ENCODE measurements at places on chromosomes 5 and 9.

DNA sequence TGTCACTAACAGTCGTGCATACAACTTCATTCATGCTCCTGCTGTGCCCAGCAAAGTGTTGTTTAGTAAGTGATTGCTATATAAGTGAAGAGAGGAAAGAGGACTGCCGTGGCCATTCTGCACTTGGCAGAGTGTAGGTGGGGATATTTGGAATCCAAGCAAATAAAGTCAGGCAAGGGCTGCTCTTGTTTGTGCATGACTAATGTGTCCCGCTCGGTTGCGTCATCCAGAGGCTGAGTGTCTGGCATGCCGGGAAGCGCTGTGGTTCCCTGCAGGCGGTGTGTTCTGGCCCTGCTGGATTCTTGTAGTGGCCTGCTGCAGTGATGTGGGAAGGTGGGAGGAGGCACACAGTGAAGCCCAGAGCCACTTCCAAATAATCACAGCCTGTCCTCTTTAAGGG, 136.9 kb upstream of the ANKH start:
- DNase-seq: no peak

DNA sequence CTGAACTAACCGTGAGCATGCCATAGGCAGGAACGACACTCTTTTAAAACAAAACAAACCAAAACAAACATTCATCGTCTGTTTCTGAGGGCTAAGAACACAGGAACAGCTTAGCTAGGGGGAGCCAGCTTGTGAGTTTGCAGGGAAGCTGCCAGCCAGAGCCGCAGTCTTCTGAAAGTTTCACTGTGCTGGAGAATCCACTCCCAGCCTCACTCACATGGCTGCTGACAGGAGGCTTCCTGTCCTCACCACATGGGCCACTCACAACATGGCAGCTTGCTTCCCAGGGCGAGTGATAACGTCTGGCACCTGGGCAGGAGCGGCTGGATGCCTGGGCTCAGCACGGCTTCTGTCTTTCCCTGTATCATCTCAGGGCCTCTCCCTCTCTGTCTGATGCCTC, 275.2 kb downstream of the MSX2 start:
- DNase-seq: no peak

DNA sequence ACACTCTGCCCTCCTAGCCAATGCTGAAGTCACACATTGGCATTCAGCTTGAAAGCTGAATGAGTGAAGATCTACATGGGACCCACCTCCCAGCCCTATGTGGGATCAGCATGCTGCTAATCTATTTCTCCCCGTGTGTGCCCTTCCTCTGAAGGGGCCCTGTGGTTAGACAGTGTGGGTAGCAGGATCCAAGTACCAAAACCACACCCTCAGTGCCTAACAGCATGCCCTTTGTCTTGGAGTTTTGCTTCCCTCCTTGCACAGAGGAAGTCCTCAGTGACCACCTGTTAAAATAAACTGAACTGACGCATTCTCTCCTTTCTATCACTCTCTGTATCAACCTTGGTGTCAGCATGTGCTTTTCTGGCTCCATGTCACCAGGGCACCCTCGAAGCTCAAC, 25.0 kb downstream of the SH3TC2 start:
- peak; percentile 21 for DNase-seq

DNA sequence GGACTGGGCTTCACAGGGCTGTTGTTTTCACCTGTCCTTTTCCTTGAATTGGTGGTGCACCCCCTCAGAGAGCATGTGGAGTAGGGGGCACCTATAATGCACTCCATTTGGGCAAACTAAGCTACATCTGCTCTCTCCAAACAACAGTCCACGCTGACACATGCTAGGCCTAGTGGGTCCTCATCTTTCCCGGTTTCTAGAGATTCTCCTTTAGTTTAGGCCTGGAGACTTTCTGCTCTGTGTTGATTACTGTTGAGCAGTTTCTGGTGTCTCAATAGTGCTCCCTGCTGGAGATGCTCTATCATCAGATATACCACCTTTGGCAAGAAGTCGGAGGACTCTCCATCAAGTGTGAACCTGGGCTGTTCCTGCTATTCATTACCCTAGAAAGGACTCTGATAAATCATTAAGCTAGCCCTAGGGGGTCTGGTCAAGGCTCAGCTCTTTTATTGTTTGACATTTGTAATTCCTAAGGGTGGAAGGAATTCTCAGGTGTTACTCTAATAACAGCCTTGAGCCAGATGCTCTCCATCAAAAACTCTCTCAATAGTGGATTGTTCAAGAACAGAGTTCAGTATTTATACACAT, 64.0 kb upstream of the FYB1 start:
- DNase-seq: peak; percentile 72

- DNase-seq: no peak
These were observed 35.6 kb downstream of the IL6ST start for GRCh38 chr5:55959208-55959607.

DNA sequence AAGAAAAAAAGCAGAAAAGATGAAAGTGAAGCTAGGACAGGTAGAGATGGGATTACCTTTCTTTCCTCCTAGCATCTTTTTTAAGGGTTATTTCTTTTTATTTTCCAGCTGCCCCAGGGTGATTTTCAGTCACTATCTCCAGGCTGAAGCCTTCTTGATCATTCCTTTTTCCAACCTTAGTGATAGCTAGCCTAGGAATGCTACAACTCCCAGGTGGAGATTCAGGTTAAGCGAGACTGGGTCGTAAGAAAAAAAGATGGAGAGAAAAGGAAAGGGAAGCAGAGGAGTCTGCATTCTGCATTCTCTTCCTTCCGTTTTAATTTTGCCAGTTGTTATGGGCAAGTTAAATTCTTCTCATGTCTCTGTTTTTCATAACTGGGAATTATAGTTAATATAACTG, 36.7 kb upstream of the RIC1 start:
- DNase-seq: no peak

GRCh38 chr9:14881006-14881405, 29.2 kb downstream of the FREM1 start:
- no peak for DNase-seq

DNA sequence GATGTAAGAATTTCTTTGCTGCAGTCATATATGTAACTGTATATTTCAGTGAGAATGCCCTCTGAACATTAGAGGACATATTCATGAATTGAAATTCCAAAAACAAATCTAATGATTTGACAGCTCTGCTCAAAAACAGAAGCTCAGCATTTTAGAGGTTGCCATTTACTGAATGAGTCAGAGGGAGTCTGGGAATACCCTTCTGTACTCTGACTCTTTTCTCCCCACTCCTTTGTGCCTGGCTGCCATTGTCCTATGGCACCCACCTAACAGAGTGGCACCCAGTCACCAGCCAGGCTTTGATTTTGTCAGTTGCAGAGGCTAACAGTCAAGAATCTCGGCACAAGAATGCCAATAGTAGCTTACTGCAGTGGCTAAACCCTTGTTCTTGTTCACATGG, 133.6 kb downstream of the ATG10 start:
- DNase-seq: peak; percentile 38

DNA sequence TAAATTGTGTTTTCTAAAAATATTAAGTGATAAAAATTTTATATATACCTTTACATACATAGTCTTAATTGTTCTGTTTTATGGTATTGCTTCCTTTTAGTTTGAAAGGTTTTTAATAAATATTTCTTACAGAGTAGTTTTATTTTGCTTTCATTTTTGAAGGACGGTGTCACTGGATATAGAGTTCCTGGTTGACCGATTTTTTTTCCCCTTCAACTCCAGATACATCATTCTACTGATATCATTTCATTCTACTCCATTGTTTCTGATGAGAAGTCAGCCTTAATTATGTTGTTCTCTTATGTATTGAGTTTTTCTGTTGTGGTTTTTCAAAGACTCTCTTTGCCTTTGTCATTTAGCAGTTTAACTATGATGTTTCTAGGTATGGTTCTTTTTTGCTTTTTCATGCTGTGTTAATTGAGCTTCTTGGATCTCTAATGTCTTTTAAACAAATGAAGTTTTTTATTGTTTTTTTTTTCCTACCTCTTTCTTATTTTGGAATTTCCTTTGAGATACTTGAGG, 30.4 kb downstream of the MTREX start:
- DNase-seq: no peak

- no peak for DNase-seq
These were observed 731.3 kb downstream of the DTWD2 start for GRCh38 chr5:118257066-118257465.

DNA sequence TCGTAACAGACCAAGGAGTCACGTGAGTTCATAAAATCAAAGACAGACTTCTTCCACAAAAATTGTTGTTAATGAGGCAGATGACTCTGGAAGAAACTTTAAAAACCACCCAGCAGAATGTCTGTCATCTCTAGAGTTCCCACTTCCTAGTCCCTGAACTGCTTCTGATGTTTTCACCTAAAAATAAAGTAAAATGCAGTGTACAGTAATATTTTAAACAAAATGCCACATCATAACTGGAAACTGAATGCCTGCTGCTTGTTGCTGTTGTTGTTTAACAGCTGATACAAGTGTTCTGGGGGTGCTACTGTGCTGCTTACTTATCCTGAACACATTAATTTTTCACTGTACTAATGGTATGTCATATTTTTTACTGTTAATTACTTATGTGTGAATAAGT, 577.2 kb downstream of the MTRR start:
- DNase-seq: no peak

- DNase-seq: no peak
These were observed 27.3 kb downstream of the SARDH start for GRCh38 chr9:133710661-133711427.

GRCh38 chr5:51345106-51345505, 38.1 kb upstream of the ISL1 start:
- DNase-seq: no peak

DNA sequence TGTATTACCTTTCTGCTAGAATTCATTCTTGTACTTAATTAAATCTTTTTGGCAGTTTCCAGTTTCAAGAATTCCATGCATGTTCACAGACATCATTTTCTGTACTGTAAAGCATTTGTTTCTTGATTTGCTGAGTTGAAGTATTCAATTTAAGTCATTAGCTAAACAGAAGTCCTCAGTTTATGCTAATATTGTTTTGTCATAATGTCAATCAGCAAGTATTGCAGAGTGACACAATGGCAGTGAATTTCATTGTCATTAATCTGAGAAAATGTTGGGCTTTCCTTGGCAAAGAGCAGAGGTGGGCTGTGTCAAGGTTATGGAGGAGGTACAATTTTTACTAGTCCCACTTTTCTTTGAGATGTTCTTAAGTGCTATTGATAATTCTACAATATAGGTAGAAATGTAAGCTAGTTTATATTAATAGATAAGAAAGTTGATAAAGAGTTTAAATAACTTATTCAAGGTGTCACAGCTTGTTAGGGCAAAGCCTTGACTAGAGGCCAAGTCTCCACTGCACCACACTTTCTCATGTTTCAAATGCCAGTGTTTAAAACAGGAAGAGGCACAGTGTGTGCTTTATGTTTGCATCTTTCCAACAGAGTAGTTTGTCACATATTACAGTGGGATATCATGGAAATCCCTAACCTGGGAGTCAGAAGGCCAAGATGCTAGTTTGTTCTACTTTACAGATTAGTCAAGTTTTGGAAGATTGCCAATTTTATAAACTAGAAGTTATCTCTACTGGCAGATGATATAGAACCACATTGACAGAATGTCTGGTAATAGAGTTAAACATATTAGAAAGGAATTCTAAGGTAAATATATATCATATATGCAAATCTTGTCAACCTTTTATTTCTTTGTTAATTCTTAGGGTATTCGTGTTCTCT, 56.3 kb downstream of the SLF1 start:
- no peak for DNase-seq

GRCh38 chr9:79154806-79155205, 417.0 kb upstream of the TLE4 start:
- no peak for DNase-seq

DNA sequence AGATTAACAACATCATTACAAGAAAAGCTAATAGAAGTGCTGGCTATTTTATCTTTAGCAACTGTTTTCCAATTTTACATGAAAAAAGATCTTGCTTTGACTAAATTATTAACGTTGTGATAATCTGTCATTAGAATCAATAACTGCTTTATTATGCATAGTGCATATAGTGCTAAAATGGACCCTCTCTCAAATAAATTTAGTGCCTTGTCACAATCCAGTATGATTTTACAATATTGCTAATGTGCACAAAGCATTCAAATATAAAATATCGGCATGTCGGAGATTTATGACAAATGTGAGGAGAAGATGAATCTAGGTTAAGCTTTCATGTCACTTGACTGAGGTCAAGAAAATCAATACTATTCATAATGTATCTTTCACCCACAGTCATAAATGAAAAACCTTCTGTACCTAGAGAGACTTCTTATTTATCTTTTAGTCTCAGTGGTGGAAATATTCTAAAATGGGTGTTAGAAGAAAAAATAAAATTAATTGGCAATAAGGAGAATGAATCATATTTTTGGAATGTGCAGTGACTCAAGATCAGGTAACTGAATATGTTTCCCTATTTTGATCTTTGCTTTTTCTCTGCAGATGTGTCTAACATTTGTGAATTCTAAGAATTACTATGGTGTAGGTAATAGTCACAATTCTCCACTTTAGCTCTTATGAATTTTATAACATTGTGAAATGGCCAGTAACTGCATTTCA, 672.9 kb upstream of the GRAMD2B start:
- no peak for DNase-seq

DNA sequence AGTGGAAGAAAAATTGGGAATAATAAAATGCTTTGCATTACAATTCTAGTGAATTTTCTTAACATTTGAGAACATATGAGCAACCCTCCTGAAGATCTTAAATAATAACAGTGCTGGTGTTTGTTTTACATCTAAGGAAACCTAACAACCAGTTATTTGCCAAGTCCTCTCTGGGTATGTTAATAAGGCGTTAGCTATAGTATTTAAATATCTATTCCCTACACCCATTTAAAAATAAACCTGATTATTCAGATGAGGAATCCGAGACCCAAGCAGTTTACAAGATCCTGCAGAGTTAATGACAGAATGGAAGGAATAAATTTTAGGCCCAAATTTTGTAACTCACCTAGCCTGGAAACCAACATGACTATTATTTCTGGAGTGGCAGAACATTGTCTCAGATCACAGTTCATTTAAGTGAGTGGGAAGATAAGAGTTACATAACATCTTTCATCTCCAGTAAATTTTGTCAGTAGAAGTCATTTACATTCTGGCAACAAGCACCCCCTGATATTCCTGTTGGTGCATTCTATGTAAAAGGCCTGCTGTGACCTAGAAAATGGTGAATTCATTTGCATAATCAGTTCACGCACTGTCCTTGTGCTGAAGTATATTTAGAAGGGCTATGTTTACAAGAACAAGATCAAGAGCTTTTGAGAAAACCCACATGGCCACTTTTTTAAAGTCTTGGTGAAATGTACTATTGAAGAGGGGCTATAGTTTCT, 148.2 kb downstream of the COX7C start:
- DNase-seq: no peak

- DNase-seq: no peak
These were observed 166.0 kb downstream of the SPATA31D1 start for GRCh38 chr9:82154573-82154972.

- DNase-seq: no peak
These were observed 81.1 kb downstream of the VAV2 start for GRCh38 chr9:133910855-133911514.
